ENCODE measurements at places on chromosomes 5 and 9.
A peak's percentile ranks its signal among the peaks of the same experiment; 100 is the strongest.

DNA sequence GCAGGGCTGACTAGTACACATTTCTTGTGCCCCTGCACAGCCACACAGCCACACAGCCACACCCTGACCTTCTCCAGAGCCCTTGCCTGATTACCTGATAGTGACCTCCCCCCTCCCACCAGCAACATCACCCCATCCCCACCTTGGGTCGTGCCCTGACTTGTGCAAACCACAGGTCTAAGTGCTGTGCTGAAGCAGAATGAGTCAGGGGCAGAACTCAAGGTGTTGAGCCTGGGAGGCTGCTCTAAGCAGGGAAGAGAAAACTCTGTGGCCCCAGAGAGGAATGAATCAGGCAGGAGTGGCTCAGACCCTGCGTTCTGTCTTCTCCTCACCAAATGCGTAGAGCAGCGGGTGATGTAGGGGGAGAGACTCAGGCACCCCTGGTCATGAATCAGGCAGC, 24.3 kb upstream of the FAT2 start:
- peak; percentile 23 for DNase-seq

GRCh38 chr9:68802525-68803015, 97.5 kb downstream of the PIP5K1B start:
- peak; percentile 40 for DNase-seq

- no peak for DNase-seq
Measured at GRCh38 chr5:157993986-157994691, 135.2 kb upstream of the CLINT1 start.

GRCh38 chr5:145683431-145683830, 151.7 kb downstream of the PRELID2 start:
- DNase-seq, result no peak

- DNase-seq, result no peak
Measured at GRCh38 chr9:16625811-16626210, 244.7 kb downstream of the BNC2 start.

DNA sequence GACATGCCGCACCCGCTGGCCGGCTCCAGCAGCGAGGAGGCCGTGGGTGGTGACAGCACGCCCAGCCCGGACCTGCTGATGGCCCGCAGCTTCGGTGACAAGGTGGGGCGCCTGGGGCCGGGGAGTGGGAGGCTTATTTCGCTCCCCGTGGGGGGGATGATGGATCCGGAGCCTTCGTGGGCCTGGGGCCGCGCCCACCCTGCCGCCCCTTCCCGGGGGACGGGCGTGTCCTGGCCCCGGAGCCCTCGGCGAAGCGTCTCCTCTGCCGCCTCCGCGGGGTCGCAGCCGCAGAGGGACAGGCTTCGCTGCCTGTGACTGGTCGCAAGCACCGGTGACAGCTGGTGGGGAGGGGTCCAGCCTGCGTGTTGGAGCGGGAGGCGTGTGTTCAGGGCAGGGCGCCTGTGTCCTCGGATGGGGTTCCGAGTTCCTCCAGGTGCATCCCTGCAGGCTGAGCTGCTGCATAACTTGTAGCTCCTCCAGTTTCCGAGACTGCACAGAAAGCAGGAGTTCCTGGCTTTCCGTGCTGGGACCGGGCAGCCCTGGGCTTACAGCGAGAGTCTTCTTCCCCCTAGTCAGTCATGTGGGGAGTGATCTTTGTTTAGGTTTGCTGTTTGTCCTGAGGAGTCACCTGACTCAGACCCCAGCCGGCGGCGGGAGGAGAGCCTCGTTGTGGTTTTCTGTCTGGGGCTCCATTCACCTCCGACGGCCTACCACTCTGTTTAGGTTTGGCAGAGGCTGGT, 666 bp downstream of the SNX30 start:
- DNase-seq, result peak; percentile 56

DNA sequence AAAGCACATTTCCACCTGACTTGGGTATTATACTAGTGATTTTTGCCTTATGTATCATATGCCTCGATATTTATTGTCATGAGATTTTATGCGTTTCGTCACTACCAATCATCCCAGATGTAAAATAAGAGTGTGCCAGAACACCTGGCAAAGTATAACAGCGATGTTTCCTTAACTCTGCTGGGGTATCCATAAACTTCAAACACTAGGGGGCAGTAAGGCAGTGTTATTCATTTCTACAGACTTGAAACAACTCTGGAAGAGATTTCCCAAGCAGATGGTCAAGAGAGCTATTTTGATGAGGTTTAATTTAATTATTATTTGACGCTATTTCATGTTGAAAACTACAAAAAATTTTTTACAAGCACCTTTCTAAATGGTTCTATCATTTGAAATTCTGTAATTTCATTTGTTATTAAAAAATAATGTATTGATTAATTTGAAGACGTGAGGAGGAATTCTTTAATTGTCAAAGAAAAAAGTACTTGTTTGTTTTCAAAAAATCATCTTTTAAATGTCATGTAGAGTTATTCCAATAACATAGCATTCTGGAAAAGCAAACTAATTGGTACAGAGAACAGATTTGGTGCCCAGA, 388.5 kb upstream of the CTNND2 start:
- no peak for DNase-seq

DNA sequence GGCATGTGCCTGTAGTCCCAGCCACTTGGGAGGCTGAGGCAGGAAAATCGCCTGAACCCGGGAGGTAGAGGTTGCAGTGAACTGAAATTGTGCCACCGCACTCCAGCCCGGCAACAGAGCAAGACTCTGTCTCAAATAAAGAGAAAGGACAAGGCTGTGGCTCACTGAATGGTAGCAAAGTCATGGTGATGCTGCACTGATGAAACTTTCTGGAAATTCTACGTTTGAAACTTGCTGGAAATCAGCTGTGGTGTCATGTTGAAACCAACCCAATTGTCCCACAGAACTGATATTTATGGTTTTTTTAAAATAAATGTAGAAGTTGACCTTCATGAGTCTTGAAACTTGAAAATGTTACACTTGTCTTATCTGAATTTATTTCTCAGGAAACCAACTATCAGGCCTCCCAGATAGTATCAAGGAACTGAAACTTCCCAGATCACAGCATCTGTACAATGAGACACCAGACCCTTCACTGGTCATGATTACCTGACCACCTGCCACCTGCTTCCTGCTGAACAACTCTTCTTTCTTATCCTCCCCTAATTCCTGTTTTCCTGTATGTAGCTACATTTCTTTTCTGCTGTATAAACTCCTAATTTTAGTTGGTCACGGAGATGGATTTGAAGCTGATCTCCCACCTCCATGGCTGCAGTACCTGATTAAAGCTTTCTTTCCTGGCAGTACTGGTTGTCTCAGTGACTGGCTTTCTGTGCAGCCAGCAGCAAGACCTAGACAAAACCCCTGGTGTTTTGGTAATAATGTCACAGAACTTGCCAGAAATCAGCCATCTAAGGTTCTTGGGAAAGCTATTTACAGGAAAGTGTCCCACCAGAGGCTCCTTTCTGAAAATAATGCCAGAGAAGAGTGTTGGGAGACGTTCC, 5.6 kb upstream of the TBC1D13 start:
- DNase-seq, result no peak

GRCh38 chr9:137493364-137494103, 34.4 kb upstream of the NSMF start:
- DNase-seq, result no peak

DNA sequence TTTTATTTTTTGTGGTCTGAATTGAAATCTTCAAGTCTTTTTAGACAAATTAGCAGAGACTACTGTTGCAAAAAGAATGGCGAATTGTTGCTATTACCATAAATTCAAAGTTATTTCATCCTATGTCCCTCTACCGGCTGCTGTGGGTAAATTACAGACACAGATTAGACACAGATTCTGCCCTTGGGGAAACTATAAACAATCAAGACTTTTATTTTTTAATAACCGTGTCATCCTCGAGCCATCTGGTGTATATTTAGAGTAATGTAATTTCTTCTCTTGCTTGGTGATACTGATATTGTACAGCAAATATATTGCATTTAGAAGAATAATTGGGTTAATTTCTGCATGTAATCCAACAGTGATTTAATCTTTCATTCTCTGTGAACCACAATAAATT, 228.0 kb upstream of the ADAMTSL1 start:
- DNase-seq, result no peak

Data from activated naive CD8-positive, alpha-beta T cell treated with anti-CD3 and anti-CD28 coated beads for 36 hours (primary cell).